Activated CD4-positive, CD25-positive, alpha-beta regulatory T cell (primary cell): ENCODE measurements at places on chromosomes 6 and 20.

DNA sequence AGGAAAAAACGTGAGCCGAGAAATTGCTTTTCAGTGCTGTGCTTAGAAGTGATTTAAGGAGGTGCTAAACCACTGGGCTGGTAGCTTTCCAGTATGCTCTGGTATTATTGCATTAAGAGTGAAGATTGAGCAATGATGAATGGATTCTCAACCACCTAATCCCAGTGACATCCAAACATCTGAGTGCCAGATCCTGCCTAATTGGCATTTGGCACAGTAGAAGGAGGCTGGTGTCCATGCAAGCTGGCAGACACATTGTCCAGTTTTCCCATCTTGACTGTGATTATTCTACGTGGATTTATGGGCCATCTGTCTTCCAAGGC lies 398.0 kb upstream of the PLCB4 start:
- no peak for DNase-seq

DNA sequence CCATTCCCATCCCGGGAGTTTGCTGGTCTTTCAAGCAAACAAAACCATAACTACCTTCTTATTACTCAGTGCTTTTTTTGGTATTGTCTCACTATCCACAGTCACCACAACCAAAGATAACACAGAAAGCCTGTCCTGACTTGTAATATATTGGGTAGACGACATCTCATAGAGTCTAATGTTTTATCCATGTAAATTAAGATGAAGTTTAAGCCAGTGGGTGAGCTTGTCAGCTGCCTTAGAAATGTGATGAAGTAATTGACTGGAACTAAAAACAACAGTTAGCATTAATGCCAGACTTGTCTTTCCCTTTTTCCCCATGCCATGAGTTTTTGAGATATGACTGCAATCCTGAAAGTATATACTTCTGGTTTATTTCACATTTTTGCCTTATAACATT lies 282.7 kb upstream of the PRDM1 start:
- no peak for DNase-seq

DNA sequence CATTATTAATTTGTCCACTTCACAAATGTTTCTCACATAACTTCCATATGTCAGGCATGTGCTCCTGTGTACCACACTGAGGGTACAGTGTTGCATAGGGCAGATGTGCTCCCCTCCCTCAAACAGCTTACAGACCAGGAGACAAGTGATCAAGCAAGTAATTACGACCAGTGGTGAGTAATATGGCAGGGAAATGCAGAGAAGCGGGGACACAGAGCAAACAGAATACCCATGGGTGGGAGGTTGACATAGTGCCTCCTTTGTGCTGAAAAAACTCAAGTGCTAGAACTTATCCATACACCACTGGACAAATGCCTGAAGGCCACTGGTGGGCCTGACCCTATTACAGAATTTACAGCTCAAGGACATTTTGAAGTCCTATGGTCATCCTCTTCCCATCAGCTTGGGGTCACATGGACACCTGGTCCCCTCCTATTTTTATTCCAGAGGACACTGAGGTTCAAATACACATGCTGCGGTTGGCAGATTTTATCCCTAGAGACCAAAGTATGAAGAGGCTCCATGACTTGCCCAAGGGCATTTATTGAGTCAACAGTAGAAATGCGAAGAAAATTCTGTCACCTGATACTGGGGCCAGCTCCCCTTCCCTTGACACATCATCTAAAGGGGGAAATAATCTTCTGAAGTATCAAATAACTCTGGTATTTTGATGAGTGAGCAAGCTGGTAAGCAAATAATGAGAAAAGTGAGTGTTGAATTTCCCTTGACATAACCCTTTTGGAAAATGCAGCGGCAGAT lies 116.6 kb downstream of the QRSL1 start:
- no peak for DNase-seq

DNA sequence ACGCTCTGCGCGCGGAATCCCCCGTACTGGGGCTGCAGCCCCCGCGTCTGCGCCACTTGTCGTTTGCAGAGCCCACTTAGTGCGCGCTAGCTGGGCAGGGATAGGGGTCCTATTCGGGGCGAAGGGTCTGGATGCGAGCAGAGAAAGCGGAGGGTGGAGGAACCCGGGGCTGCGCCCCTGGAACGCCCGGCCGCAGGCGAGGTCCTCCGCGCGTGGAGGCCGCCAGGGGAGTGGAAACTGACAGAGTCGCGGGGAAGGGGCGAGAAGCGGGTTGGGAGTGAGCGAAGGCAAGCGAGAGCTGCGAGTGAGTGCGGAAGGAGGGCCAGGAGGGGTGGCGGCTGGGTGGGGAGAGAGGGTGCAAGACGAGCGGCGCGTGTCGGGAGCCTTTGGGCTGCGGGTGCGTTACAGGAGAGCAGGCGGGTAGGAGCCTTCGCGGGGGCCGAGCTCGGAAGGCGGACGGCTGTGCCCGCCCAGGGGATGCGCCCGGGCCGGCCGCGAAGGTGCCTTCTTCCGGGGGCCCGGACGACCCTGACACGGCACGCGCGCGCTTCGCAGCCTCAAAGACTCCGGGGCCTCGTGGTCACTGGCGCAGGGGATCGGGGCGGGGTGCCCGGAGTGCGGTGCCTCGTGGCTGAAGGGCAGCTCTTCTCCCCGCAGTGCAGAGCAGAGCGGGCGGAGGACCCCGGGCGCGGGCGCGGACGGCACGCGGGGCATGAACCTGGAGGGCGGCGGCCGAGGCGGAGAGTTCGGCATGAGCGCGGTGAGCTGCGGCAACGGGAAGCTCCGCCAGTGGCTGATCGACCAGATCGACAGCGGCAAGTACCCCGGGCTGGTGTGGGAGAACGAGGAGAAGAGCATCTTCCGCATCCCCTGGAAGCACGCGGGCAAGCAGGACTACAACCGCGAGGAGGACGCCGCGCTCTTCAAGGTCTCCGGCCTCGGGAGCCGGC lies 1.2 kb downstream of the IRF4 start:
- DNase-seq: peak; percentile 23
